ENCODE measurements at places on chromosomes 11 and 22.

DNA sequence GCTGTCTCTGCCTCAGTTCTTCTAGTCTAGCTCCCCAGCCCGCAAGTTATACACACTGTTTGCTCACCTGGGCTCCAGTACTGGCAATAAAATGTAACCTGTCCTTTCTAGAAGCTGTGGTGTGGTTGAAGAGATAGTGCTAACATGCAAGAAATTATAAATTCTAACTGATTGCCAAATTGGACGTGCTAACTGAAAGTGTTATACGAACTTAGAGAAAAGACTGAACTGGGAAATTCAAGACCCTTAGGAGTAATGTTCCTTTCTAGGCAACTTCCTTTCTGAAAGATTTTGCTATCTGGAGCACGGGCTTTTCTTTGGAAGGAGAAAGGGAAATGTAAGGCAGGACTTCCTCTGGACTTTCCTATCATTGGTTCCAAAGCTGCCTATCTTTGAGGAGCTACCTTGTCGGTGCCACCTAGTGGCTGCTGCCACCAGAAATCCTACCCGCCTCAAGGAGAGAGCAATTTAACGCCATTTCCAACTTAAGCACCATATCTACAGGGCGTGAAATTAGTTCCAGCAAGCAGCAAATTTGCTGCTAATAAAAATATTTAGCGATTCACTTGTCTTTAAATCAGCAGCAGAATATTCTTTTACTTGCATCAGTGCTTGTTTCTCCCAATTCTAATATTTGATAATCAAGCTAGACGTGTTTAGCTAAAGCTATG lies 12.7 kb upstream of the TMEM218 start:
- no peak for DNase-seq

DNA sequence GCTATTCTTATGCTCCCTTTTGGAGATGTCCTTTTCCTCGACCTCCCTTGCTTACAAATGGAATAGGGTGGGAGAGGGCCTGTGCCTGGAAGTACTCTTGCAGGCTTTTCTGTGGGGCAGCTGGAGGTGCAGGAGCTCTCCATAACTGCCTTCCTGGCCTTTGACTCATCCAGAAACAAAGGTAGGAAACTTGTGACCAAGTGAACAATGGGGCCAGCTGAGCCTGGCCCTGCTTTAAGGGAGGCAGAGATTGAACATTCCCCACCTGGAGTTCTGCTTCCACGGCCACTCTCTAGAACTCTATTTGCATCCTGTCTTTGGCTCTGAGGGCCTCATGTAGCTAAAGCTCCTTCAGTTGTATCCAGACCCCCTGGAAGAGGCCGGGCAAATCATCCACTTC lies 5.1 kb upstream of the LYVE1 start:
- DNase-seq = no peak

GRCh38 chr11:93604008-93604660 lies 57.3 kb upstream of the CEP295 start:
- DNase-seq = no peak

DNA sequence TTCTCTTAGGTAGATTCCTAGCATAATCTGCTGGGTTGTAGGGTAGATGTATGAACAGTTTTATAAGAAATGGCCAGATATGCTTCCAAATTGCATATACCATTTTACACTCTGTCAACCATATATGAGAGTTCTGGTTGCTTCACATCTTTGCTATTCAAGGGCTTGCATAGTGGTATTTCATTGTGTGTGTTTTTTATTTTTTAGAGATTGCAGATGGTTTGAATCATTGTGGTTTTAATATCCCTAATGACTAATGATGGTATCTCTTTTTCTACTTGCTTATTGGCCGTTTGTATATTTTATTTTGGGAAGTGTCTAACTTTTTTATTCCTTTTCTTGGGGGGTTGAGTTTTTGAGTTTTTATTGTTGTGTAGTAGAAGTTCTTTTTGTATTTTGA lies 26.9 kb downstream of the RNF214 start:
- no peak for DNase-seq

DNA sequence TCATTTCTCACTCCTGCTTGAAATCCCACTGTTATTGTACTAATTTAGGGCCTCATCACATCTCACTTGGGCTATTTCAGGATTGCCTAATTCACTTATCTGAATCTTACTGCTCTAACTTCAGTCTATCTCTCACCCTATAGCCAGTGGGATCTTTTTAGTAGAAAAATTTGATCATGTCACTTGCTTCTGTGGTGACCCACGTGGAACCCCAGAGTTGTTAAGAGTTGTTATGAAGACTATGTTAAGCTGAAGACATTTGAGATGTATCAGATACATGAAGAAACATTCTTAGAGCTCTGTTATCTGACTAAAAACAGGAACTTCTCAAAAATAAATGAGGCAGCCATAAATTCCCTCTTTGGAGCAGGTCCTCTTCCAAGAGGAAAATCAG lies 1375.6 kb upstream of the TENM4 start:
- no peak for DNase-seq

- DNase-seq = no peak
These were observed 84.6 kb upstream of the PHOX2A start for GRCh38 chr11:72328366-72329224.

GRCh38 chr22:24601217-24602104 lies 1.5 kb upstream of the GGT1 start:
- no peak for DNase-seq

DNA sequence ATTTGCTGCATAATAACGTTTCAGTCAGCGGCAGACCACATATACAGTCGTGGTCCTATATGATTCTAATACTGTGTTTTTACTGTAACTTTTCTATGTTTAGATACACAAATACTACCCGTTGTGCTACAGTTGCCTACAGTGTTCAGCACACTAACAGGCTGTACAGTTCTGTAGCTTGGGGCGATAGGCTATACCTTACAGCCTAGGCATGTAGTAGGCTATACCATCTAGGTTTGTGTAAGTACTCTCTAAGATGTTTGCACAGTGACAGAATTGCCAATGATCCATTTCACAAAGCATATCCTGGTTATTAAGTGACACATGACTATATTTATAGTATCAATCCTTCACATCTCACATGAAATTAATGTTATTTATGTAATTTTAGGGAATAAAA lies 78.2 kb downstream of the YAP1 start:
- no peak for DNase-seq

DNA sequence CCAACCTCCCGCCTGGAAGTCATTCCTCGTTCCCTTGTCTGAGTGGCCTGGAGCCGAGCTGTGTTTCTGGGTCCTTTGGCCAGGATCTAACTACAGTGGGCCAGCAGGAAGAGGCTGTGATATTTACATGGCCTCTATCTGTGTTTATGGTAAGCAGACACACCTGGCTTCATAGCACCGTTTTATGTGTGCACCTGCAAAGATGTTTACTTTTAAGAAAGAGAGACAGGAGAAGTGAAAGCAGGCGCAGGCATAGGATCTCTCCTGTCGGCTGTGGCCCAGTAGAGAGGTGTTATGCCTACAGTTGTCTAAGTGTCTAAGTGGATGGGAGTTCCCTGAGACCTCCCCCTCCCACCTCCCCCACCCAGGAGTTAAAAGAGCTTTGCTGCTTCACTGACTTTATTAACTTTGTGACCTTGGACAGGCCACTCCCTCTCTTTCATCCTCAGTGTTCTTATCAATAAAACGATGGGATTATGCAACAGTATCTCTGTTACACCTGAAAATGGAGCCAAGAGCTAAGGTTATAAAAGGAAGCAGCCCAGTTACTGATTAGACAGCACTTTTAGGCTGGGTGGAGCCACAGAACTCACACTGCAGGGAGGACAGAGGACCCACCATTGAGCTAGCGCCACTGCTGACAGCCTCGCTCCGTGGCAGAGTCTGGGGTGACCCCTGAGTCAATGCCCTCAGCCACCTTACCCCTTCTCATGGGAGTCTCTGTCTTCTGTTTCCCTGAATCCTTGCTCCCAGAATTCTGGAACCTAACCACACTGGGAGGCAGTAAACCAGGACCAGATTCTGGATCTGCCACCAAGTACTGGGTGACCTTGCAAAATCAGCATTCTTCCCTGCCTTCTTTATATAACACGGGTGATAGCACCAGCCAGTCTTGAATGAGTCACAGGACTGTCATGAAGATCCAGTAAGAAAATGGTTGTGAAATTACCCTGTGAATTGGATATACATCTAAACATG lies 22.0 kb downstream of the ST14 start:
- DNase-seq = no peak

DNA sequence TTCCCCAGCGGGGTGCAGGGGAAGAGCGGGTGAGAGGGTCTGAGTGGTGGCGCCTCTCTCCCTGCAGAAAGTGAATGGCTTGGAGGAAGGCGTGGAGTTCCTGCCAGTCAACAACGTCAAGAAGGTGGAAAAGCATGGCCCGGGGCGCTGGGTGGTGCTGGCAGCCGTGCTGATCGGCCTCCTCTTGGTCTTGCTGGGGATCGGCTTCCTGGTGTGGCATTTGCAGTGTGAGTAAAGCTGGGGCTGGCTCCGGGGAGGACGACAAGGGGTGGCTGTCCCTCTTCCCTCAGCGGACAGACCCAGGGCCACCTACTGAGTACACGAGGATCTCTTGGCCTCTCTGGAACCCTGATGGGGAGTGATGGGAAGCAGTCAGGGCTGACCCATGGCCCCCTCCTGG lies 28.5 kb downstream of the ST14 start:
- no peak for DNase-seq

DNA sequence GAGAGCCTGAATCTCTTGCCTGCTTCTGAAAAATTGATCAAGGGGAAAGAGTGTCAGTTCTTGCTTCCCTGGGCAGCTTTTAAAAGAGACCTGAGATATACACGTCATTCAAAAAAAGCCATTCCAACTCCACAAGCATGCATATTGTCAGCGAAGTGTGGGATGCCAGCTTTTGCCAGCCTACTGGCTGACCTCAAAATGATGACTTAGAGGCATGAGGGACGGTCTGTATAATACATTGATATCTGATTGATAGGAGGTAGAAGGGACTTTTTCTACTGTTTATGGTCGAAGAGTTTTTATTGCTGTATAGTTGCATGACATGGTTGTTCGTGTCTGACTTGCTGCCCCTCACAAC lies 126.3 kb downstream of the MICAL2 start:
- DNase-seq = no peak

DNA sequence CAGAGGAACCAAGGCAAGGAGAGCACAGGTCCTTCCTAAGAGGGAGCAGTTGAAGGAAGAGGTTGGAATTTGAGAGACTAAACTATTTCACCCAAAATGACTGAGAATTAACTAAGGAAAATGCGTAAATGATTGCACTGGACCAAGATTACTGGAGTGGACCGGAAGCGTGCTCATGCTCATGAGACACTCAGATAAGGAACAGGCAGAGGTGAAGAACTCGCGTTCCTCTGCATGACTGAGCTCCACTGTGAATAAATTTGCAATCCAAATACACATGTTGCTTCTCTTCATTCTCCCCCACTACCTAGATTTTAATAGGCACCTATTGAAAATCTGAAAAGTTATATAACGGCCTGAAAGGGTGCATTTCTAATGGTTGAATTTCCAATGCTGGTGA lies 207.0 kb downstream of the KIRREL3 start:
- DNase-seq = no peak

DNA sequence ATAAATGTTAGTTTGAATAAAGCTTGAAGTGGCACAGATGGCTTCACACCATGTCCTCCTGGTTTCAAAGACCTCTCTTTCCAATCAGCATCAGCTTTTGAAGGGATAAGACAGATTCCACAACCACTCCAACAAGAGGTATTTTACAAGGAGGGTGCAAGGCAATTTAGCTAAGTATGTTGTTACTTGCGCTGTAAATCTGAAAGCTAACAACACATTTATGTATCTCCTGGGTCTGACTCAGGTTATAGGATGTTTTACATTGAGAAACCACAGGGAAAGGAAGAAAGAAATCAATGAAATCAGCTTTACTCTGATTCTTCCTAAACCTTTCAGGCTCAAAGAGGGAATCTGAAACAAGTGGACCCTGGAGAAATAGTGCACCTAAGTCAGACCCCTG lies 12.1 kb downstream of the CWC15 start:
- no peak for DNase-seq

DNA sequence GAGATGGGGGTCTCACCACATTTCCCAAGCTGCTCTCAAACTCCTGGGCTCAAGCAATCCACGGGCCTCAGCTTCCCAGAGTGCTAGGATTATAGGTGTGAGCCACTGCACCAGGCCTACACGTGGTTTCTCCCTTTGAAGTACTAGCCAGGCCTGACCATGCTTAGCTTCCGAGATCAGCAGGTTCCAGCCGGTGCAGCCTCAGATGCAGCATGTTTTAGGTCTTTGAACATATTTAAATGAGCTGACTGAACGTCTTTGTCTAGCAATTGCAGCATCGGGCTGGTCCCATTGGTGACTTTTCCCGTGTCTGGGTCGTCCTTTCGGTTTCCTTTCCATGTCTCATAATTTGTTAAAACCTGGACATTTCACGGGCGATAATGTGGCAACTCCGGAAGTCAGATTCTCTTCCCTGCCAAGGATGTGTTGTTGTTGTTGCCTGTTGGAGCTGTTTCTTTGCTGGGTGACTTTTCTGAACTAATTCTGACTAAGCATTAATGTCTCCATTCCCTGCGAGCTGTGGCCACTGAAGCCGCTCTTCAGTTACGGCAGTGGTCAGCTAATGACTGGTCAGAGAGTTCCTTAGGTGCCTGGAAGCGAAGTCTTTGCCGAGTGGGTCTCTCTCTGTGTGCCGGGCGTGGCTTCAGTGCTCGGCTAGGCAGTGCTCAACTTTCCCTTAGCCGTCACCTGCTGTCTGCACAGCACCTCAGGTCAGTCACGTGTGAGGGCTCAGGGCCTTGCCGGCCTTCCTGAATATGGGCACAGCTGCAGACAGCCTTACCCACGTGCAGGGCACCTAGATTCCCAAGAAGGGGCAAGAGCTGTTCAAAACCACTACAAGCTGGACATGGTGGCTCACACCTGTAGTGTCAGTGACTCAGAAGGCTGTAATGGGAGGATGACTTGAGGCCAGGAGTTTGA lies 3.8 kb upstream of the CYP2D6 start:
- no peak for DNase-seq

DNA sequence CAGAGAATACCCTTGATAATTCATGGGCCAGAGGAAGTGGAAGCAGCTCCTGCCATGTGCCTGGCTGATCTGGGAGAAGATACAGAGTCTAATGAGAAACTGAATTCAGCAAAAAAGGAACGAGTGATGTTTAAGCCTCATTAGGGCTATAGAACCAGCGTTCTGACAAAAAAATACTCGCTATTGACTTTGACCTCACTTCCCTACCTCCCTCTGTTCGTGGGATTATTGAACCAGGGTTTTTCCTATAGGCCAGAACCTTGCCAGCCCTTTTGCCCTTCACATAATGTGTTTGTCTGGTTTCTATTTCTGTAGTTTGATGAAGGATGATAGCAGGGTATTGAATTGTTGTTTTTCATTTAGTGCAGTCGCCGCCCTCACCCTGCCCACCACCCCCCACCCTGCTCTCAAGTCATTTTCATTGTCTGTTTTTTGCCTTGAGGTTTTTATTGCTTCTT lies 7.6 kb upstream of the RBFOX2 start:
- DNase-seq = no peak

Measured in omental fat pad (tissue), 4 donors.